ENCODE measurements at places on chromosomes 1 and 21.

DNA sequence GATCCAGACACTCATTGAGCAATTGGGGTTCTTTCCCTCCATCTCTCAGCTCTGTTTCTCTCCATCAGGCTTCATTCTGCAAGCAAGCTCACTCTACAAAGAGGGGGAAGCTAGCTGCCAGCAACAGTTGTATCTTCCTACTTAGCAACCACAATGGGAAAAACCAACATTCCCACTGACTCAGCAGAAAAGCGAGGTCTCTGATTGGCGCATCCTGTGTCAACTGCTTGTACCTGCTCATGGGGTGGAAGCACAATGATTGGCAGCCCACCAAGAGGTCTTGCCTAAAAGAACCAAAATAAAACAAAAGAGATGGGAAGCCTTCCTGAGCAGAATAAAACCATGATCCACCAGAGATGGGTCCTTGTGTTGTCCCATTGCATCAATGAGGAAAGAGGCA is 4.0 kb upstream of the CDA start:
- no peak for DNase-seq

DNA sequence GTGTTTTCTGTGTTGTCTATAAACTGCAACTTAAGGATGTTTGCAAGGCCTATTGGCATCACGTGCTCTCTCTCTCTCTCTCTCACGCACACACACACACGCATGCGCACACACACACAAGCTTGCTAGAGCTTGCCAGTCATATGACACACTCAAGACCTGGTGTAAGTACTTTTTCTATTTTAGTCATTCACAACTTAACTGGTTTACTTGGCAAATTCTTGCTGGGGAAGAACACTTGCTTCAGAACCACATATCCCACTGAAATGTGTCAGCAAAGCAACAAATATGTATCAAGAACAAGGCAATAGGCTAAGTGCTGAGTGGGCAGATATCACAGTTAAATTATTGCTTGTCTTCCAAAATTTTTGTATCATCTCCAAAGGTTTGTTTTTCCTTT is 107.8 kb downstream of the DISC1 start:
- DNase-seq = no peak

DNA sequence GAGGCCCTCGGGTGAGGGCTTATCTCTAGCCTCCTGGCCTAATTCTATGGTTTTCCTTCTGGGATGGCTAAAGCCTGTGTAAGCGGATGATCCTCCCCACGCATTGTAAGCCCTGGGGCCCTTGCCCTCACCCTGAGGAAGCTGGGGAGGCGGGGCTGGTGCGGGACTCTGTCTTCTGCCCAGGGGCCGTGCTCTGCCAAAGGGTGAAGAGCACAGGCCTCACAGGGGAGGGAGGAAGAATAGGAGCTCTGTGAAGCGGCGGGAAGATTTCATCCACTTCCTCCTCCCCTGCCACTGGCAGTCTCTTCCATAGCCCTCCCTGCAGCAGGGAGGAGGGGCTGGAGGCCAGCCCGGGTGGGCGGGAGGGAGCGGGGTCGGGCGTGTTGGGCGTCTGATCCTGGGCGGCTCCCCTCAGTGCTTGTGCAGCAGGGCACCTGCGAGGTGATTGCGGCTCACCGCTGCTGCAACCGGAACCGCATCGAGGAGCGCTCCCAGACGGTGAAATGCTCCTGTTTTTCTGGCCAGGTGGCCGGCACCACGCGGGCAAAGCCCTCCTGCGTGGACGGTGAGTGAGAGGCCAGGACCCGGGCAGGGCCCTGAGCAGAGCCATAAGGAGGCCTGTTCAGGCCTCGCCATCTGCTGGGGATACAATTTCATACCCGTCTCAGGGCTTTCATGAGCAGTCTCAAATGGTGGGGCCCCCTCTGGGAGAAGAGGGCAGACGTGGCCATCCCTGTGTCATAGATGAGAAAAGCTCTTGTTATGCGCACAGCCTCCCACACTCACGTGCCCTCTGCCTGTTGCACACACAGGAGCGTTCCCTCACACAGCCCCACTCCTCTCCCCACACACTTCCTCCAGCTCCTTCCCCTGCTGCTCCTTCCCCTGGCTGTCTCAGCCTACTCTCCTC is 7.7 kb upstream of the PPM1J start:
- DNase-seq = no peak

DNA sequence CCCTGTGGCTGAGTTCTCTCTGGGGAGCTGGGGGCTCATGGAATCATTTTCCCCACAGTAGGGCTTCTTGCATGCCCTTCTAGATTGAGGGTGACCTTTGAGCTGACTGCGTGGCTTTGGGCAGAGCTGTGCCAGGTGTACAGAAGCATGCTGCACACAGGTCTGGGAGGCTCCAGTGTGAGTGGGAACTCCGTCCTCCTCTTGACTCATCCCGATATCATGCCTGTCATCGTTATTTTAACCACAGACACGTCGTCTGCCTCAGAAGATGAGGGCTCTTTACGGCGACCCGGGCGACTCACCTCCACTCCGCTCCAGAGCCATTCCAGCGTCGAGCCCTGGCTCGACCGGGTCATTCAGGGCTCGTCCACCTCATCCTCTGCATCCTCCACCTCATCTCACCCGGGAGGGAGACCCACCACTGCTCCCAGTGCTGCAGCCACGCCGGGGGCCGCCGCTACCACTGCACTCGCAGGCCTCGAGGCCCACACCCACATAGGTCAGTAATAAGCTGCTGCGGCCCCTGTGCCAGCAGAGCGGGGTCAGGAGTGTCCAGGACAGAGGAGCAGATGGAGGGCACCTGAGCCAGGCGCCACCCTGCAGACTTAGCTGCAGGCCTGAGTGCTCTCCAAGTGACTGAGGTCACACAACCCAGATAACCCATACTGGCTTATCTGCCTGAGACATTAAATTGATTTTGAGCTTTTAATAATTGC is 39.8 kb downstream of the DIP2A start:
- DNase-seq = no peak

DNA sequence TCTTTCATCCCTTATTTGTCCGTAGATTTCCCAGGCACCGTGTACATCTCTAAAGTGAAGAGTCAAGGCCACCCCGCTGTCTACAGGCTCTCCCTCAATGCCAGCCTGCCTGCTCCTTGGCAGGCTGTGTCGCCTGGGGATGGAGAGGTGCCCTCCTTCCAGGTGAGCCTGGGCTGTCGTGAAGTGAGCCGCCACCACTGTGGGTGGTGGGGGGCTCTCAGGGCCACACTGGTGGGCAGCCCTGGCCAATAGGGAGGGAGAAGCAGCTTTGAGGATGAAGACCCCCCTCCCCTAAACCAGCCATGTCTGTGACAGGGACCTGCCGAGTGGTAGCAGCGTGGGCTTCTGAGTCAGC is 46.2 kb downstream of the DISP3 start:
- DNase-seq = peak; percentile 26

GRCh38 chr1:81844477-81844876 is 43.7 kb downstream of the ADGRL2 start:
- no peak for DNase-seq

DNA sequence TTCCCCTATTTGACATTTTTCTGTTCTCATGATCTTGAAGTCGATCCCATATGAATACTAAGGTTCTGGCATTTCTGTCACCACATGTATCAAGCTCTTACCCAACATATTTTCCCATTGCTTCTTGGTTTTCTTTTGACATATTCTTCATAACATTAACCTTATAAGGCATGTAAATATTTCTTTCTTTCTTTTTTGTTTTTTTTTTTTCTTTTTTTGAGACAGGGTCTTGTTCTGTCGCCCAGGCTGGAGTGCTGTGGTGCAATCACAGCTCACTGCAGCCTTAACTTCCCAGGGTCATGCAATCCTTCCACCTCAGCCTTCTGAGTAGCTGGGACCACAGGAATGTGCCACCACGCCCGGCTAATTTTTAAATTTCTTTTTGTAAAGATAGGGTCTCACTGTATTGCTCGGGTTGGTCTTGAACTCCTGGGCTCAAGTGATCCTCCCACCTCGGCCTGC is 33.1 kb upstream of the ERRFI1 start:
- no peak for DNase-seq

DNA sequence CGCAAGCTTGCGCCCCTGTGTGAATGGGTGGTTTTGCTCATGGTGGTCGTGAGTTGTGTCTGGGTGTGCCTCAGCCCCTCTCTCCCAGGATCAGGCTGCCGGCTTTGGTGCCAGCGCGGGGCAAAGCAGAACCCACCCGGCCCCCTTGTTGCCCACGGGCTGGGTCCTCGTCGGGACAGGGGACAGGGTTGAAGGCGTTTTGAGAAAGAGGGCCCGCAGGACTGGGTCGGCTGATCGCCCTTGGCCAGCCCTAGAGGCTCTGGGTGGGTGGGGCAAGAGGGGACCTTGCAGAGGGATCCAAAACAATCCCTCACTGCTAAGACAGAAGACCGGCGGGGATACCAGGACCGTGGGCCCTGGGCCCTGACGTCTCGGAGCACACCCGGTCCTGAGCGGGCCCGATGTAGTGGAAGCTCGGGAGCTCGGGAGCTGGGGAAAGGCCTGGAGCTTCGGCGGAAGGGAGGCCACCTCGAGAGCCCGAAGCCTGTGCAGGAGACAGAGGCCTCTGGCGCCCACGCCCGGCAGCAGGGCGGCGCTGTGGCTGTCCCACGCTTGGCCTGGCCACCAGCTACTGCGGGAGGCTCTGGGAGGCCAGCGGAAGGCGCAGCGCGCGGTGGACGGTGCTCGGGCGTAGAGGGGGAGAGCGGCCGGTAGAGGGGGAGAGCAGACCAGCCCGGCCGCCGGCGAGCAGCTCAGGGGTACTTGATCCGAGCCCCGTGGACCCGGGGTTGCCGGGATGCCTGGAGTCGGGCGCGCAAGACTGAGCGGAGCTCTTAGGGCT is 2.8 kb upstream of the ZNF678 start:
- no peak for DNase-seq

GRCh38 chr21:17548262-17548661 is 35.4 kb downstream of the CXADR start:
- DNase-seq = no peak

Data from ureter (tissue), 1 donor.